ENCODE measurements at places on chromosomes 13 and 19.

DNA sequence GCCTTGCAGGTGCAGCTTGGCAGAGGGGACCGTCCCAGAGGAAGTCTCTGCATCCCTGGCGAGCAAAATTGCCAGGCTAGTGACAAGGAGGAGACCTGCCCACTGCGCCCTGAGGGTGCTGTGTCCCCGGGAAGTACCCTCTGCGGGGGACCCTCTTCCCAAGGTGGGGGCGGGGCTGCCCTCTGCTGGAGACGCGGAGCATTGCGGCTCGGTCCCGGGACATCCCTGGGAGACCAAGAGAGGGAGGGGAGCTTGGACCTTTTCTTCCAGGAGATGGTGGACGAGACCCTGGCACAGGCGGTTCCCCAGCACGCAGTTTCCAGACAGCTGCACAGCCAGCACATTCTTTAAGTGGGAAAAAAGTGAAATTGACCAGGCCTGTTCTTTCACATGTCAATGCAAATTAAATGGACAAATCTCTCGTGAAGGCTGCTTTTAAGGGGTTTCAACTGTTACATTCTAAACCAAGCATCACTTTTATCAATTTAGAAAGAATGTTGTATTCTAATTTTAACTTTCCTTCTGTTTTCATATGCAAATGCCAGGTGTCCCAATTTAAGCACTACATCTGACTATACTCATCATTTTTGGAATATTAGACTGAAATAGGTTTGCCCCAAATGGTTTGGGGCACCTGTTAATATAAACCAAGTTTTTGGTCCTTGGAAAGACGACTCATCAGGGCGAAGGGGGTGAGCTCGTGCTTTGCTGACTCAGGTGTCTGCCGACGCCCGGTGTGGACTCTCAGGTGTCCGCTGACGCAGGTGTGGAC is 60.7 kb downstream of the MCF2L start:
- no peak for DNase-seq

DNA sequence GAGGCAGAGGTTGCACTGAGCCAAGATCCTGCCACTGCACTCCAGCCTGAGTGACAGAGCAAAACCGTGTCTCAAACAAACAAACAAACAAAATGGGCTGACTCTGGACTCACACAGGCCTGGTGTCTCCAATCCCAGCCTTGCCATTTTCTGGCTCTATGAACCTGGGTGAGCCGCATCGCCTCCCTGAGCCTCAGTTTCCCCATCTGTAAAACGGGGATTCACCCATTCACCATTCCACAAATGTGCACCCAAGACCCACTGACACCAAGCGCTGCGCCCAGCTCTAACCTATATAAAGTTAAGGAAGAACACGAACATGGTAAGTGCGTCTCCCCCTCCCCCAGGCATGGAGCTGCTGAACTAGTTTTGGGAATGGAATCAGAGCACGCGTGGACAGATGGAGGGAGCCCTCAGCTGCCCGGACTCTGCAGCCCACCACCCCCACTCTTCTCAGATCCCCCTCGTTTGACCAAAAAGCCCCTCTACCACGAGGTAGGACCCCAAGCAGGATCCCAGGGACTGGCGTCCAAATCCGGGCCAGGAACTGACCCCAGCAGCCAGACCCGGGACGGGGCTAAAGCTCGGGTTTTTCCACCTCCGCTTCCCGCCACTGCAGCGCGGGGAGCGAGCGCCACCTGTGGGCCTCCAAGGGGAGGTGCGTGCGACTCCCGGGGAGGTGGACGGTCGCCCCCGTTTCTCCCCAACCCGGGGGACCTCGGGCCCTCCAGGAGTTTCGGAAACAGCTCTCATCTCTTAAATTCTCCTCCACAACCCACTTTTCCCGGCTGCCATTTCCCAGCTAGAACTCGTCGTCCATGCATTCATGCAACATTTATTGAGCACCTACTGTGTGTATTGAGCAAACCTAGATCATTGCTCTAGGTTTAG is 33.0 kb upstream of the ADGRE5 start:
- no peak for DNase-seq

DNA sequence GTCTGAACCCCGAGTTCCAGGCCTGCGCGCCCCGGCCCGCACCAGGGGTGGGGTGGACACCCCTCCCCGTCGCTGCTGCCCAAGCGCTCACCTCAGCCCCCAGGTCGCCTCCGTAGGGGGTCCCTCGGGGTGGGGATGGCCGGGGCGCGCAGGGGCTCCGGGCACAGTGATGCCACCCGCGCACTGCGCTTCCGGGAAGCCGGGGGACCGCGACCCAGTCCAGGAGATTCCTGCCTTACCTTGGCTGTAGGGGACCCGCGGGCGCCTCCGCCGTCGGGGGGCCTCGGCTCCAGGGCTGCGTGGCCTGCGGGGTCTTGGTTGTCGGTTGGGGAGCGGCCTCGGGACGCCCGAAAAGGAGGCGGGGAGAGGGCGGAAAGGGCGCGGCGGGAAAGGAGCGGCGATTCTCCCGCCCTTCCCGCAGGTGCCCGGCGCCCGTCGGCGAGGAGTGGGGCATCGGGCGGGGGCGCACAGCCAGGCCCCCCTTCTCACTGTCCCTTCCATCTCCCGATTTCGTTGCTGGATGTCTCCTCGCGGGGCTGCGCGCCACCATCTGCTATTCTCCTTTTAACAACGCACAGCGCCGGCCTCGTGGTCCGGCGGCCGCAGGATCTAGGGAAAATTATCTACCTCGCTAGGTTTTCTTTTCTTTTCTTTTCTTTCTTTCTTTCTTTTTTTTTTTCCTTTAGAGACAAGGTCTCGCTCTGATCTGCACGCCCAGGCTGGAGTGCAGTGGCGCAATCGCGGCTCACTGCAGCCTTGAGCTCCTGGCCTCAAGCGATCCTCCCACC is at the start of gene KEAP1:
Gene KEAP1, minus strand, starts transcription at position 355 of the 788 bp plus-strand sequence. CDS start 3,323 bp downstream, outside the sequence.
- no peak for DNase-seq

DNA sequence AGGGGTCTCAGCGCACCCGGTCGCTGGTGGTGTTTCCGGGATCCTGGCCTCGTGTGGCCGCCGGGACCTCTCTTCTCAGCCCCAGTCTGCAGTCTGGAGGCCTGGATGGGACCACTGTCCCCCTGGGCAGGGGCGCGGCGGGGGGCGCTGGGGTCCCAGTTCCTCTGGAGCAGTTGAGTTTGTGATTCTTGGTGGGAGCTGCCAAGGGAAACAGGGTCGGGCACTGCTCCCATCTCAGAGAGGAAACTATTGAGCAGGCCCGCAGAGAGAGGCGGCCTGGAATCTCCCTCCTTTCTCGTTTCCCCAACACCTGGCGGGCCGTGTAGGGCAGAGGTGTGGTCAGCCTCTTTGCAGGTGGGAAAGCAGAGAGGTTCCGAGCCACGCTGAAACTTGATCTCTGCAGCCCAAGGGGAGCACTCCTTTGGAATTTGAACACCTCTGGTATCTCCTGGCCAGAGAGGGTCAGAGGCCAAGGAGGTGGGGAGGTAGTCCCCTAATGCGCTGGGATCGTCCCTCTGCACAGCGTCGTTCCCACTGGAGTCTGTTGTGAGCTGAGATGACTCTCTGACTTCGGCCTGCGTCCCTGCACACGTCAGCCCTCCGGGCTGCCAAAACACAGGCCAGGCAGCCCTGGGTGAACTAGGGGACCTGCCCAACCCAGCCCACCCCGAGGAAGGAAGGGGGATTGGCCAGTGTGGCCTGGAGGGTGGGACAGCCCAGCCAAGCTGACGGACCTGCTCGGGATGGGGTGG is 741 bp downstream of the PLEKHF1 start:
- DNase-seq, result no peak

DNA sequence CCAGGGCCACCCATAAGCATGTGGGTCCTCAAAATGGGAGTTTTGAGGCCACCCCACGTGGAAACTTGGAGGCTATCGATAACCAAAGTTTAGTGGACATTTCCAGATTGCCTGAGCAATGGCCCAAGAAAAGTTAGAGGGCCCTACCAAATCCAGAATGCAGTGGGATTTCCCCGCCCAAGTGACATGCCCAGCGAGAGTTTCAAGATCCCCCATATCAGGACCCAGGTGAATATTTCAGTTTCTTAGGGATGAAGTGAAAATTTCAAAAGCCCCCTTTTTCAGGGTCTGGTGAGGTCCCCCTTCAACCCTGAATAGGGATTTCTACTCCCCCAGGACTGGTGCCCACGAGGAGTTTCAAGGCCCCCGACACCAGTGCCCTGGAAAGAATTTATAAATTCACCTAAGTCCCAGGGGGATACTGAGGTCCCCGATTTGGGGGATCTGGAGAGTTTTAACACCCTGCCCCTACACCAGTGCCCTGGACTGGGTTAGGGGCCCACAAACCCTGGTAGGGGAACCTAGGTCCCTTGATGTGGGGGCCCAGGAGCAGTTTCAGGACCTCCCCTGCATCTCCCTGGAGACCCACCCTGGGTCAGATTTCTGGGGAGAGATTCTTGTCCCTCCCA is 695 bp downstream of the BST2 start:
- DNase-seq, result no peak

DNA sequence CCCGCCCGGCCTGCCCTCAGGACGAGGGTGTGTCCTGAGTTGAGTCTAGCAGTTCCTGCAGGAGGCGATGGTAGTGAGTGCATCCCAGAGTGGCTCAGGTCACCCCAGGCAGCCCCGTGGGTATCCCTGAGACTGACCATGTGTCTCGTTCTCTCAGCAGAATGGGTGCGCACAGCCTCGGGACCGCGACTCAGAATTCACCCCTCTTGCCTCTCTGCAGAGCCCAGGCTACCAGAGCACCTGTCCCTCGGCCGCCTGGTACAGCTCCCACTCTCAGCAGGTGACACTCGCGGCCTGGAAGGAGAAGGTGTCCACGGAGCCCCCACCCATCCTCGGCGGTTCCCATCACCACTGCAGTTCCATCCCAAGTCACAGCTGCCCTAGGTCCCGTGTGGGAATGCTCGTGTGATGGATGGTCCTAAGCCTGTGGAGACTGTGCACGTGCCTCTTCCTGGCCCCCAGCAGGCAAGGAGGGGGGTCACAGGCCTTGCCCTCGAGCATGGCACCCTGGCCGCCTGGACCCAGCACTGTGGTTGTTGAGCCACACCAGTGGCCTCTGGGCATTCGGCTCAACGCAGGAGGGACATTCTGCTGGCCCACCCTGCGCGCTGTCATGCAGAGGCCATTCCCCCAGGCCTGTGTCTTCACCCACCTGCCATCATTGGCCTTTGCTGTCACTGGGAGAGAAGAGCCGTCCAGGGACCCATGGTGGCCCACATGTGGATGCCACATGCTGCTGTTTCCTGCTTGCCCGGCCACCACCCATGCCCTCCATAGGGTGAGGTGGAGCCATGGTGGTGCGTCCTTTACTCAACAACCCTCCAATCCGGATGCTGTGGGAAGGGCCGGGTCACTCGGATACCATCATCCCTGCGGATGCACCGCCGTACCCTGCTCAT is 87.1 kb upstream of the MCF2L start:
- DNase-seq, result no peak

GRCh38 chr19:15289673-15290072 is 42.7 kb downstream of the BRD4 start:
- no peak for DNase-seq

DNA sequence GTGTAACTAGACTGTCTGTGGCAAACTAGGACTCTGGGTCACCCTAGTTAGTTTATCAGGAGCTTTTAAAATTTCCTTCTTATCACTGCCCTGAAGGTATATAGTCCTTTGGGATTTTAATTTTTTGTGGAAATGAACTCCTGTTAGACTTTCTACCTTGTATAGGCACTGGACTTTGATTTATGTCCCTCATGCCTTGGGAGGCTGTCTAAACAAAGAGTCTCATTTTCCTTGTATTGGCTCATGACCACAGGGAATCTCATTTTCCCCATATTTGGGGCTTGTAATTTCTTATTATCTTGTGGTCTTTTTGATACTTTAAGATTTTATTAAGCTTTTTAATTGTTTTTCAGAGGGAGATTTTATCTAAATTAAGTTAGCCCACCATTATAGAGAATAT is 21.4 kb downstream of the KCTD4 start:
- no peak for DNase-seq

DNA sequence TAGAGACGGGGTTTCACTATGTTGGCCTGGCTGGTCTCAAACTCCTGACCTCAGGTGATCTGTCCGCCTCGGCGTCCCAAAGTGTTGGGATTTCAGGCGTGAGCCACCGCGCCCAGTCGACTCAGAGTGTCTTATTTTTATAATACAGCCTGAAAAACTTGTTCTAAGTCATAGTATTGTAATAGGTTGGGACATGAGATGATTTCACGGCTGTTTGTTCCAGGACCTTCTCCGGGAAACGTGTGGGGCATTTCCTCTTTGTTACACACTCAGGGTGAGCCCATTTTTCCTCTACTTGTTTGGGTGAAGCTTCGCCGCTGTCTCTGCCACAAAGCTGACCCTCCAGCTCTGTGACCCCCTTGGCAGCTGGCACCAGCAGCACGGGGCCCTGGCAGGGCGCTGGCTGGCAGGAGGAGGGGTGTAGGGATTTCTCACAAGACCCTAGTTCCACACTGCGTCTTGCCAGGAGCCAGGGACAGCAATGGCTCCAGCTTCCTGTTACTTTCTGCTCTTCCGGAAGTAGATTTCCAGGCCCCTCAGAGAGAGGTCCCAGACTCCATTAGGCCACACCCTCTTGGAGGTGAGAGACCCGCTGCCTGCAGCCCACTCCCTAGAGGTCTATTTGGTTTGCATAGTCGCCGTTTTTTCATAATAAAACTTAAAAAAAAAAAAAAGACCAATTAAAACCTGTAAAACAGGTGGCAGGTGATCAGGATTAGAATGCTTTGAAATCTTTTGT is 15.6 kb downstream of the FGF21 start:
- no peak for DNase-seq

GRCh38 chr19:6501740-6502648 is at the start of gene TUBB4A:
TUBB4A (minus strand) TSS chr19:6502309; CDS start chr19:6502212, 97 bp downstream.
- DNase-seq, result no peak

GRCh38 chr13:23690668-23691067 is 120.5 kb downstream of the TNFRSF19 start:
- no peak for DNase-seq

DNA sequence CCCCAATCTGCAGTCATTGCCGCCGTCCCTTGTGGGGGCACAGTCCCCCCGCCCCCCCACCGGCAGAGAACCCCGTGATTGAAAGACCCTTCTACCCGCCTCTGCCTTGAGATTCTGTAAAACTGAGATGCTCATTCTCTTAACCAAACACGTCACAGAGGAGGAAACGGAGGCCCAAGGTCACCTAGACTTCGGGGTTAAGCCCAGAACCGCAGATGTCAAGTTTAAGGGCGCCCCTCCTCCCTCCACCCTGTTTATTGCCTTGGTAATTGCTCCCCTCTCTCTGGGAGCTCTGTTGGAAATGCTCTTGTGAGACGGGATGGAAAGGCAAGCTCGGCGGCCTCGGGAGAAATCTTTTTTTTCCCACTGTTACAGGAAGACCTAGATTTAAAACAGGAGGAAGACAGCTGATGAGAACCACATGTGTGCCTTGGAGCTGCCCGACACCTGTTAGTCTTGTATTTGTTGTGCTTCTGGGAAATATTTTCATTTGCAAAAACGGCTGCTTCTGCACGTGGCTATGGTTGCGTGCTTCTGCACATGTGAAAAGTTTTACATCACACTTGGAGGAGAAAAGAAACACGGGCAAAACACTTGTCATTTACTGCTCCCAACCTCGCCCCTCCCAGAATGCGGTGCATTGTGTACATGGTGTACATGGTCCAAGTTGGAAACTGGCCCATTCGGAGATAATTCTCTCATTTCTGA is 1.1 kb upstream of the MED26 start:
- no peak for DNase-seq

- no peak for DNase-seq
Measured at GRCh38 chr13:51541037-51541436, 43.2 kb upstream of the WDFY2 start.

GRCh38 chr13:24802074-24802473 is 38.1 kb downstream of the RNF17 start:
- DNase-seq, result no peak
